ENCODE measurements at places on chromosomes 4 and X.
A peak's percentile ranks its signal among the peaks of the same experiment; 100 is the strongest.

DNA sequence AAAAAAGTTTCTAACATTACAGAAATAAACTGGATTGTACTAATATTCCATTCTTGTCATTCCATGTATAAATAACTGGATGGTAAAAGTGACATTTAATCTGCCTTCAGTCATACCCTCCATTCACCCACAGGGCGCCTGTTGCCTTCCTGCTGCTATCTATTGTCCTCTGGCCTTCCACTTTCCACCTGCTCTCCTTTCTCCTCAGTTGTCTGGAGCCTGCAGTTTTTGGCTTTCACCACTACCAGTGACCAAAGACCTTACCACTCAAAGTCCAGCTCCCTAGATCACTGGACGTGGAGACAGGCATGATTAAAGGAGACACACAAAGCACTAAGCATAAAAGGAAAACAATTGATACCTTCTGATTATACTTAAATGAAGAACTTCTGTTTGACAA, 46.2 kb upstream of the NHS start:
- DNase-seq = peak; percentile 3

DNA sequence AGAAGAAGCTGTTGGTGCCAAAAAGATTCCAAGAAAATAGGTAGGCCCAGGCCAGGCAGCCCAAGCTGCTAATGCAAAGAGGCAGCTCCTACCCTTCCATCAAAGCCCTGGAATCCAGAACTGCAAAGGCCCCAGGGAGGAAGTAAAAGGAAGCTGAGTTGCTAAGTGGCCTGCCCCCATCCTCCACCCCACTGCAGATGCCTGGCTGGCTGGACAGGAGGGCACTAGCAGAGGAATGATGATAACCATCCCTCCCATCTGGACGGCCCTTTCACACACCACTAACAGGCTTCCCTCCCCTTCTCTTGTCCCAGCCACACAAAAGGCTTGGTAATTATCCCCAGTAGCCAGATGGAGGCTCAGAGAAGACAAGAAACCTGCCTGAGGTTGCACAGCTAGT, 32.4 kb upstream of the PJA1 start:
- no peak for DNase-seq

DNA sequence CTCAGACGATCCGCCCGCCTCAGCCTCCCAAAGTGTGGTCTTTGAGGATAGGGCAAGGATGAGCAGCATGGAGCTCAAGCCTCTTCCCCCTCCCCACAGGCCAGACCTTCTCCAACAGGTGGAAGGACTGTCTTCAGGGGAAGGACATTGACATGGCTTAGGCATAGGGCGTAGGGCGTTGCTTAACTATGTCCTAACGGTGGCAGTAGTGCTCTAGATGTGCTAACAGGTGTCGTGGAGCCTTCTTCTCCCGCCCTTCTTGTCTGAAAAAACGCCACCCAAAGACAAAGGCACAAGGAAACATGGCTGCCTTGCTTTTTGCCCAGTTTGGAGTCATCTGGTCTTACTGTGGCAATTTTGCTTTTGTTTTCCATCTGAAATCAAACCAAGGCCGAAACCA, 219.8 kb downstream of the OR13H1 start:
- no peak for DNase-seq

- peak; percentile 28 for DNase-seq
Observed at GRCh38 chr4:76811604-76812412, 86.1 kb downstream of the SOWAHB start.

GRCh38 chr4:151994429-151994828, 233.6 kb upstream of the GATB start:
- no peak for DNase-seq

DNA sequence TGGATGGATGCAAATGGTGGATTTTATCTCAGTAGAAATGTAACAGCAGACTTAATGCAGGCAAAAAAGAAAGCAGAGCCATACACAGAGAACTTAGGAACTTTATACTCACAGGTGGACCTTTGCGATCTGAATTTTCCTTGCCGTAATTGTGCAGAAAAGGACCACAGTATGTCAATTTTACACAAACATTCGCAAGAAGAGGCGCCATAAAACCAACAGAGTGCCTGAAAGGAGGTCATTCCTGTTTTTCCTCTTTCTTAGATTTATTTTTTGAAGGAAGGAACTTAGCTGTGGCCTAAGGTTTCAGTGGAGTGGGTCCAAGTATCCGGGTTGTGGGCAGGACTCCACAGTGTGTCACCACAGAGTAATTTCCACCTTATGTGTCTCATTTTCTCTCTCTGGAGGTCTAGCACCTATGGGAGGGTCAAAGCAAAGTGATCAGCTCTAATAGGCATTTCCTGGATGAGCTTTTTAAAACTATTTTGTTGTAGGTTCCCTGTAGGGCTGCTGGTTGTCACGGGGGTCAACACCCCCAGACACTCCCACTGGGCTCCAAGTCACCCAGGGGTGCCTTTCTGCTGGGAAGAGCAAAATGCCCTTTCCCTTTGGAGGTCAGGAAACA, 24.7 kb upstream of the PBDC1 start:
- no peak for DNase-seq

GRCh38 chr4:140257461-140258305, 103.7 kb upstream of the MAML3 start:
- DNase-seq = no peak

DNA sequence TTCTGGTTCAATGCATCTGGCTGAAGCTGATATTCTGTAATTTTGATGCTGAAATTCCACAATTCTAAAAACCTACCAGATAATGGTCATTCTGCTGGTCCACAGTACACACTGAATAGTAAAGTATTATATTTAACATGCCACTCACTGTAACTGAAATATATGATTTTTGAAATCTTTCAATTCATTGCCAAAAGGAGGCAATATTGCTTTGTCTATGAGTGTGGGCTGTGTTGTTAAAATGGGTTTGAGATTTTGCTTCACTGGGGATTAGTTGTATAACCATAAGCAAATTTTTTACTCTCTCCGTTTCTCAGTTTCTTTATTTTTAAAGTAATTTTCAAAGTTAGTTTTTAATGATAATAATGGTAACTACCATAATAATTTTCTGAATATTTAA, 1404.1 kb upstream of the IGFBP7 start:
- DNase-seq = no peak

DNA sequence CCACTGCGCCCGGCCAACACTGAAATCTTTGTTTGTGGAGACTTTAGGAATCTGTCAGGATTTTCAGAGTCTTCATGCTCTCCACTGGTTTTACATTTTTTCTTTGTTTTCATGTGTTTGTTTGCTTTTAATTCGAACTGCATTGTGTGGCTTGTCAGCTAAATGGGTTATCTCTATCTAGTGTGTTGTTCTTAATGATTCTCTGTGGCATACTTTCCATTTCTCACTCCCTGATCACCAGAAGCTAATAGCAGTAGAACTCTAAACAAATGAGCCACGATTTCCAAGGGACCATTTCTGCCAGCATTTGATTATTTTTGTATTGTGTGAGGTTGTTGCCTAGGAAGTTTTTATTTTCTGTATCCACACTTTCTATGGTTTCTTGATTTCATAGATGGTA, 352.4 kb downstream of the CAMK2D start:
- DNase-seq = no peak

DNA sequence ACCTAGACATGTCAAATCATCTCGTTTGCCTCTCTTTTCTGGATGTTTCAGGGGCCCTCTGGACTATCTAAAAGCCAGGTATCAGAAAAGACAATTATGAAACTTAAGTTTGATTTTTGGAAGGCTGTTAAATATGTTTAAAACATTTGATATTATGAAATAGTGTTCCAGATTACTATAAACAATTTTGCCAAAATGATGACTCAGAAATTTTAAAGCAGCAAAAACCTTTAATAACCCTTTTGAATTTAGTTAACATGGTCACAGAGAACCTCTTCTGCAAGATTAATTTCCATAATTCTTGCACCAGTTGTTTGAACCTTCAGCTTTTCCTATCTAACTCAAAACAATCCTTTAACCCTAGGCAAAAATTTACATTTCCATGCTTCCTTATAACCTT, 18.8 kb upstream of the FAM47E start:
- DNase-seq = no peak

DNA sequence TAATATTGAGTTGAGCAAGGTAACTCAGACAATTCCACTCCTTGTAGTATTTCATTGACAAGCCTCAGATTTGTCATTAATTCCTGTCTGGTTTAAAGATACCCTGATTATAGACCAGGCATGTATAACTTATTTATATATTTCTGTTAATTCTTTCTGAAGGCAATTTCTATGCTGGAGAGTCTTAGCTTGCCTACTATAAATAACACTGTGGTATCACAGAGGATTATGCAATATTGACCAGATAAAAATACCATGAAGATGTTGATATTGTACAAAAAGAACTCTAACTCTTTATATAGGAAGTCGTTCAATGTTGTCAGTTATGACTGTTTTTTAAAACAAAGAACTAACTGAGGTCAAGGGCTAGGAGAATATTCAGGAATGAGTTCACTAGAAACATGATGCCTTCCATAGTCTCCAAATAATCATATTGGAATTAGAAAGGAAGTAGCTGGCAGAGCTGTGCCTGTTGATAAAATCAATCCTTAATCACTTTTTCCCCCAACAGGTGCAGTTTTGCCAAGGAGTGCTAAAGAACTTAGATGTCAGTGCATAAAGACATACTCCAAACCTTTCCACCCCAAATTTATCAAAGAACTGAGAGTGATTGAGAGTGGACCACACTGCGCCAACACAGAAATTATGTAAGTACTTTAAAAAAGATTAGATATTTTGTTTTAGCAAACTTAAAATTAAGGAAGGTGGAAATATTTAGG, 821 bp downstream of the CXCL8 start:
- no peak for DNase-seq

GRCh38 chr4:167943872-167944505, 148.3 kb upstream of the ANXA10 start:
- no peak for DNase-seq

- DNase-seq = no peak
Observed at GRCh38 chrX:129701624-129702069, 37.1 kb upstream of the XPNPEP2 start.

- no peak for DNase-seq
Observed at GRCh38 chr4:127498366-127498765, 134.4 kb upstream of the INTU start.

- DNase-seq = peak; percentile 63
Observed at GRCh38 chr4:1981251-1982058, 27.3 kb downstream of the NELFA start.

GRCh38 chr4:56211202-56211601, 176.1 kb downstream of the AASDH start:
- peak; percentile 13 for DNase-seq

GRCh38 chr4:97374526-97374925, 768.8 kb downstream of the STPG2 start:
- no peak for DNase-seq
